Lung microvascular endothelial cell (primary cell): ENCODE measurements at places on chromosomes 1 and 21. TPM values are rescaled to one million over a fixed set of nuclear protein-coding genes. Genes with fewer than 3 reads are reported as not detected.

CLCA4 gene
- total RNA-seq = not detected in 2 replicates

ZSWIM5 gene
- total RNA-seq = 4.8 and 10.1 TPM in 2 replicates

CASZ1 gene
- 0.99 and 1.1 TPM in 2 replicates for total RNA-seq

SLC6A9 gene
- total RNA-seq = under 0.01 and 0.40 TPM in 2 replicates

OR2T33 gene
- total RNA-seq = not detected in 2 replicates

MFSD2A gene
- total RNA-seq = under 0.01 and 0.44 TPM in 2 replicates

UBE2U gene
- 0.20 TPM in 1 of 2 replicates, not detected in the other for total RNA-seq

CLDN19 gene
- not detected in 2 replicates for total RNA-seq

LPAR3 gene
- total RNA-seq = under 0.01 TPM in 1 of 2 replicates, not detected in the other

S100B gene
- total RNA-seq = under 0.01 and 0.22 TPM in 2 replicates

RIPK4 gene
- under 0.01 and 1.1 TPM in 2 replicates for total RNA-seq

RHD gene
- 0.20 and 0.44 TPM in 2 replicates for total RNA-seq

HES3 gene
- not detected in 2 replicates for total RNA-seq
